ENCODE measurements at places on chromosomes 7 and 10. TPM values are rescaled to one million over a fixed set of nuclear protein-coding genes. Genes with fewer than 3 reads are reported as not detected.

The MKX gene
- total RNA-seq: 1.4 TPM

The FBXL13 gene
- total RNA-seq: 0.36 TPM

The CHN2 gene
- 1.6 TPM for total RNA-seq

The RPEL1 gene
- total RNA-seq: not detected

The EPHA1 gene
- total RNA-seq: 79.0 TPM

The MCM10 gene
- 5.9 TPM for total RNA-seq

The AKR1C4 gene
- total RNA-seq: not detected

The ZNF37A gene
- total RNA-seq: 5.6 TPM

The DNAJC12 gene
- 0.16 TPM for total RNA-seq

The BRI3 gene
- total RNA-seq: 91.1 TPM

DNA sequence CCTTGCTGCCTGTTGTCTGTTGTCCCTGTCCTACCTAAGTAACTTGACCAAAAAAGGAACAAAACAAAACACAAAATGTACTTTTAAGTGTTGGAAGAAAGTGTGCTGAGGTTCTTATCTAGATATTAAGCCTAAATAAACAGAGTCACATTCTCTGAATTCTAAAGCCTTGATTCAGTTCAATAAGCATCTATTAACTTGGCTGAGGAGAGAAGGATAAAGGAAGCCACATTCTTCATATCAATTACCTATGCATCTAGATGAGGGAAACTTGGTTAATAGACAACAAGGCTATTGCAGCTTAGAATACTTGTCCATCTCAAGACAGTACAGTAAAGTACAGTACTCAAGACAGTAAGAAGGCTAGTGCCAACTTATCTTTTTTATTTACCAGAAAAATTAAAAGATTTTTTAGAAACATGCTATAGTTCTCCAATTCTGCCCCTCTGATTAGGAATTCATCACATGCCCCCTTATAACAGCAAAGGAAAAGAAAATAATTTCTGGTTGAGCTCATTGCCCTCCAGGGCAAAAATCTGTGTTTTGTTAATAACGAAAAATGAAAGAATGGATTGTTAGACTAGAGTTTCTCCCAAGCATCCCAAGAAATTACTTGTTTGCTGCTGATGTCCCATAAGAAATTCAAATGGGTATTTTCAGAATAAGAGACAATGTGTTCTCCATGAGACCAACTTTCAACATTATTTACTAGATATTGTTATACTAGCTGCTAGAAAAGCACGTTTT, 546.5 kb upstream of the SEMA3D start:
- ATAC-seq: no peak

DNA sequence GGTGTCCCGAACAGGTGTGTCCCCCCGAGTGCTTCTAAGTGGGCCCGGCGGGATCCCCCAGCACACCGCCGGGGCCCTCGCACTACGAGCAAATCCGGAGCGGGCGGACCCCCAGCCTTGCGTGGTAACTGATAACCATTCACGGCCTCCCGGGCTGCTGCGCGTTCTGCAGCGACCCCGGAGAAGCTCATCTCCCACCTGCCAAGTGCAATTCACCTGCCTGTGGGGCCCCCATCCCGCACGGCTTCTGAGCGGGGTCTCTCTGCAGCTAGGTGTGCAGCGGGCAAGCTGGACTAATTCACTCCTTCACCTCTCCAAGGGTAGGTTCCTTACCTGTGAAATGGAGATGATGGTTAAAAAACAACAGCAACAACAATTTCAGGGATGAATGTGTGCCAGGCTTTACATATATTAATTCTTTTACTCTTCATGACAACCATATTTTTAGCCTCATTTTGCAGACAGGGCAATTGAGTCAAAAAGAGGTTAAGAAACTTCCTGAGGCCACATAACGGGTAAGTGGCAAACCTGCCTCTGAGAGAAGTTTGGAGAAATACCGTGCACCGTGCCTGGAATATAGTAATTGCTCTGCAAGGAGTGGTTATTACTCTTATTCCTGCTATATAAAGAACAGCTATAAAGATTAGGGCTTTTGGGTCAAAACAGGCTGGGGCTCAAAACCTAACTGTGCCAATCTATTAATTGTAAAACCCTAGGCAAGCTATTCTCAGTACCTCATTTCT, 652 bp upstream of the PODXL start:
- no peak for ATAC-seq

- ATAC-seq: no peak
These were observed 281.1 kb downstream of the ELFN1 start for GRCh38 chr7:1951159-1951536.

GRCh38 chr10:4538016-4538415, 288.0 kb upstream of the AKR1E2 start:
- ATAC-seq: no peak

DNA sequence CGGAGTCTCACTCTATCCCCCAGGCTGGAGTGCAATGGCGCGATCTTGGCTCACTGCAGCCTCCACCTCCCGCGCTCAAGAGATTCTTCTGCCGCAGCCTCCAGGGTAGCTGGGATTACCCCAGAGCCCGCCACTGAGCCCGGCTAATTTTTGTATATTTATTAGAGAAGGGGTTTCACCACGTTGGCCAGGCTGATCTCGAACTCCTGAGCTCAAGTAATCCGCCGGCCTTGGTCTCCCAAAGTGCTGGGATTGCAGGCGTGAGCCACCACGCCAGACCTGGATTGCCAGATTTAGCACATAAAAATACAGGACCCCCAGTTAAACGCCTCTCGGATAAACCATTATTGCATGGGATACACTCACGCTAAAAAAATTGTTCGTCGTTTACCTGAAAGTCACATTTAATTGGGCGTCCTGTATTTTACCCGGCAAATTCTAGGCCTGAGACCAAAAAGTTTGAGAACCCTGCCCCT, 375 bp upstream of the GATAD1 start:
- ATAC-seq: no peak

GRCh38 chr10:112981553-112981952, 31.5 kb downstream of the TCF7L2 start:
- no peak for ATAC-seq

DNA sequence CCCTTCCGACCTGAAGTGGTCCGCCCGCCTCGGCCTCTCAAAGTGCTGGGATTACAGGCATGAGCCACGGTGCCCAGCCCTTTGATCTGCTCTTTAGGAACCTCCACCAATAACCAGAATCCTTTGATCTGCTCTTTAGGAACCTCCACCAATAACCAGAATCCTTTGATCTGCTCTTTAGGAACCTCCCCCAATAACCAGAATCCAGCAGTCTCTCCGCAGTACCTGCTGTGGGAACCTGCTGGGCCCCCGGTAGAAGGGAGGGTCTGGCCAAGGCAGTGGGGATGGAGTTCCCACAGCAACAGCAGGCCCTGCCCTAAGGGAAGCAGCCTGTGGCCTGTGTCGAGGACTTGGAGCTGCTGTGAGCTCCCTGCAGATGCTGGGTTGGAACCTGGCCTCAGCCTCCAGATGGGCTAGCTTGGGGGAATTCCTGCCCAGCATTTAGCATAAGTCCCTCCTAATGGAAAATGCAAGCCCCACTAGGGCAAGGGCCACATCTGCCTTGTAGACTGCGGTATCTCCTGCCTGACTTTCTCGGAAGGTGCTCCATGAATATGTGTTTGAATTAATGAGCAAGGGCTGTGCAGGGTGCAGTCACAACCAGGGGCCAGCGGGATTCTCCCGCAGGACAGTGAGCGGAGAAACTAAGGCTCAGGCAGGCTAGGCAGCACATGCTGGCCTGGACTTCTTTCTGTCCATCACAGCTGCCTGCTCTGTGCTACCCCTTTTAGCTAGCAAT, 165.8 kb downstream of the UBE2H start:
- no peak for ATAC-seq

DNA sequence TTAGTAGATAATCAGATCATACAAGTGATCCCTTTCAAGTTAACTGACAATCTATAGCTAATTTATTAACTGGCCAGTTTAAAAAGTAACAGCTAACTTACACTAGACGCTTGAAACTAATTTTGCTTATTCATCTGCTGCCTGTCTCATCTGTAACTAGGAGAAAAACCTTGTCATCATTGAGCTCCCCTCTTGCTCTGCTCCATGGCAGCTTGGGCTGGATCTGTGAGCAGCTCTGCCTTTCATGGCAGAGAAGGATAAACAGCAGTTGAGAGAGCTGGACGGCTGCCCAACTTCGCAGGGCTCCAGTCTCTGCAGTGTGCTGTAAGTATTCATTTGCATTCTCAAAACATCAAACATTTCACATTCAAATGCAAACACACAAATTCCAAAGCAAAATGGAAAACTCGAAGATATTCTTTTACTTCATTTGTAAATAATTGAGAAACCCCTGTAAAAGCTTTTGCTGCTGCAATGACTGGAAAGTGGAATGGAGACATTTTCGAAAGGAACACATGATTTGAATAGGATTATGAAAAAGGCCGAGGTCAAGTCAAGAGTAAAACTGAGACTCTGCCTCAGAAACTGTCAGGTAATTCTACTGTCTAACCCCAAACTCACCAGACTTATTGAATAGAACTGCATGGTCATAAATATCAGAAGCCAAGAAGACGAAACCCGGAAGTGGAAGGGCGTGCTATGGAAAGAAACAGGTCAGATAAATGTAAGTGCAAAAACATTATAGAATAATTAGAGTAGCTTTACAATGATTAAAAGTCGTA, 17.6 kb downstream of the SLC35B4 start:
- no peak for ATAC-seq

- no peak for ATAC-seq
These were observed 7.0 kb upstream of the MMP21 start for GRCh38 chr10:125782616-125783015.

DNA sequence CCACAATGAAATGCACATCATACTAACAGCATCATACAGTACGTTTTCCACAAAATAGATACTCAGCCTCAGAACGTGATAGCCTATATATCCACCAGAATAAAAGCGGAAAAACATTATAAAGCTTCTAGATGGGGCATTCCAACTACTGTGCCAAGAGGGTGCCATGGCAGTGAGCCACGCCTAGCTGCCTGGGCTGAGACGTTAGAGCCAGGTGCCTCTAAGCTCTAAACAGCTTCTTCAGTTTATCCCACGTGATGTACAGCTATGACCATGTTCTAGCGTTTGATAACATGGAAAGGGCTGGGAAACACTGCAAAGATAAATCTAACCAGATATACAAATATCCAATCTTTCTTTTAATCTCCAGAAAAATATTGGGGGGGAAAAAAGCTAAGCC, 17.8 kb downstream of the USP6NL start:
- ATAC-seq: no peak

DNA sequence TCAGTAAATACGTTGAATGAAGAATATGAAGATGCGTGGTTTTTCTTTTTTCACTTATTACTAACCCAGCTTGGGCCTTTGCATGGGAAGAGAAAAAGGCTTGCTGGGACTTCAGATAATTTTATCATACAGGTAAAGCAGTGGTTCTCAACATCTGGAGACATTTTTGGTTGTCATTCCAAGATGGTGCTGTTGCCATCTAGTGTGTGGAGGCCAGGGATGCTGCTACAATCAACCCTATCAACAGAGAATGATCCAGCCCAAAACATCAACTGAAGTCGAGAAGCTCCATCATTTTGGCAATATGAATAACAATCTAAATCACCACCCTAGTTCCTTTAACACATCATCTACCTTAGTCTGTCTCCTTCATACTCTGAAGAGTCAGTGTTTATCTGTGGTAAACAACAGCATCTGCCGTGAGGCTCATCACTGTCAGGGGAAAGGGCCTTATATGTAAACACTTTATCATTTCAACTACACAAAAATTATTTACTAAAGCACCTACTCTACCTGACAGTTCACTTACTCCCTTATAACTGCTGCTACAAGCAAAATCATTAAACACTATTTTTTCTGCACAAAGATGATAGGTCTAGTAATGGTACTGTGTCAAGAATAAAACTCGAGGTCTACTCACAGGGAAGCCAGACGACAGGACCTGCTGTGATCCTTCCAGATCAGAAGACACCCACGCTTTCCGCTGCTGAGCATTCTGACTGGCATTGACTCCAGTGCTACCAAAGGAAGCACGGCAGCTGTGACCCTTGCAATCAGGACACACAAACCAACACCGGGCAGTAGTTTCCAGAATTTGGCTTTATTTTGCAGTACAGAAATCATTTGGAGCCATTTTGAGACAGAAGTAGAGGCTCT, 48.6 kb downstream of the GDI2 start:
- ATAC-seq: no peak

- no peak for ATAC-seq
These were observed 19.5 kb upstream of the PTF1A start for GRCh38 chr10:23172429-23173213.

Data from esophagus mucosa (tissue), 1 donor.